ENCODE measurements at places on chromosomes 3 and 15. TPM values are rescaled to one million over a fixed set of nuclear protein-coding genes. Genes with fewer than 3 reads are reported as not detected.

GRCh38 chr3:65854606-65855304, 184.0 kb downstream of the MAGI1 start:
- DNase-seq: peak; percentile 66

DNA sequence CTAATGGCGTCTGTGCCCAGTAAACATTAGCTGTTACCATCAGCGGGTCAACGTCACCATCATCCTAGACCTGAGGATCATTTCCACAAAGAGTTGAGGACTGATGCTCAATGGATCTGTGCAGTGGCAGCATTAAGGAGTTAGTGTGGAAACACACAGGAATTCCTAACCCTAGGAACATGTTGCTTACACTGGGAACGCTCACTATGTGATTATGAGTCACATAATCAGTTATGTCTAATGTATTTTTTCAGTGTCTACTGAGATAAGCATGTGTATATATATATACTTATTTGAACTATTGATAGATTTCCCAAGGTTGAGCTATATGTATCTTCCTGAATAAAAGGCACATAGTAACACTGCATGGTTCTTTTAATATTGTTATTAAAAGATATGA, 19.0 kb downstream of the ARNT2 start:
- no peak for DNase-seq

GRCh38 chr3:189702066-189702646, 71.0 kb downstream of the TP63 start:
- no peak for DNase-seq

The MESP1 gene
- 12.5 TPM for total RNA-seq

All from transverse colon (tissue), 4 donors.